ENCODE measurements at places on chromosomes 2 and 18.

GRCh38 chr18:25594351-25594750 is 242.4 kb upstream of the ZNF521 start:
- no peak for DNase-seq

GRCh38 chr18:44777457-44778192 is 96.9 kb downstream of the SETBP1 start:
- DNase-seq, result no peak

- DNase-seq, result no peak
Measured at GRCh38 chr2:123917241-123917640, 107.8 kb upstream of the CNTNAP5 start.

DNA sequence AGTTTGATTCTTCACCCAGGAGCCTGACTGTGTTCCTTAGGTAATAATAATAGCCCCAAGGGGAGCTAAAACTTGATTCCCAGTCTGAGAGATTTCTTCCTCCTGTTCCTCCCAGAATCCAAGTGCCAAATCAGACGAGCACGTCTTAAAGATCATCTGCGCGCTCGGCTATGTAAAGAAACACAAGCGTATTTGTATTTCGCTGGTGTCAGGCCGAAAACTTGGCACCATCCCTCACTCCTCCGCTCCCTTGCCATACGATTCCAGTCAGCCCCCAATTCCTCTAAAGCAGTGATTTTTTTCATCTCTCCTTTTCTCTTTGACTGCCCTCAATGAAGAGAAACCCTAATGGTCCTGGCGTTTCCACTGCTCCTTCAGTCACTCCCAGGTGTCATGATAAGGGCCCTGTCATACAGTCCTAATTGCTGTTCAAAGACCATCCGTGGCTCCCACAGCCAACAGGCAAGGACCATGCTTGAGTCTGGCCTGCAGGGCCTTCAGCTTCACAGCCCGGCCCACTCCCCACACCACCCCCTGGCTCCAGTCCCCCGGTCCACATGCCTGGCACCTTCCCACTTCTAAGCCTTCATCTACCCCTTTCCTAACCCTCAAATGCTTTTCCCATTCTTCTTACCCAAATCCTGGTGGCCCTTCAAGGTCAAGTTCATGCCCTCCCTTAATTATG is 130.8 kb upstream of the ID2 start:
- no peak for DNase-seq

GRCh38 chr2:85405201-85406059 is 4.7 kb downstream of the CAPG start:
- DNase-seq, result no peak

DNA sequence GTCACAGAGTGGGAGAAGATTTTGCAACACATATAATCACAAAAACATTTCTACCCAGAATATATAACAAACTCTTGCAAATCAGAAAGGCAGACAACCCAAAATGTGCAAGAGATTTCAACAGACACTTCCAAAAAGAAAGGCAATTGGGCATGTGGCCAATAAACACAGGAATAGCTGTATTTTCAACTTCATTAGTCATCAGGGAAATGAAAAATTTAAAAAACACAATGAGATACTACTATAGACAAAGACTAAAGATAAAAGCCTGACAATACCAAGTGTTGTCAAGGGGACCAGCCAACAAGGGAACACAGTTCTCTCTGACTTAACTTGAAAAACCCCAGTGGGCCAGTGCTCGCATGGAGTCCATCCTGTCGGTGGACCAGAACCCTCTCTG is 40.5 kb downstream of the MTHFD2 start:
- no peak for DNase-seq

- DNase-seq, result peak; percentile 54
Measured at GRCh38 chr2:9174771-9175437, 31.7 kb upstream of the ASAP2 start.

DNA sequence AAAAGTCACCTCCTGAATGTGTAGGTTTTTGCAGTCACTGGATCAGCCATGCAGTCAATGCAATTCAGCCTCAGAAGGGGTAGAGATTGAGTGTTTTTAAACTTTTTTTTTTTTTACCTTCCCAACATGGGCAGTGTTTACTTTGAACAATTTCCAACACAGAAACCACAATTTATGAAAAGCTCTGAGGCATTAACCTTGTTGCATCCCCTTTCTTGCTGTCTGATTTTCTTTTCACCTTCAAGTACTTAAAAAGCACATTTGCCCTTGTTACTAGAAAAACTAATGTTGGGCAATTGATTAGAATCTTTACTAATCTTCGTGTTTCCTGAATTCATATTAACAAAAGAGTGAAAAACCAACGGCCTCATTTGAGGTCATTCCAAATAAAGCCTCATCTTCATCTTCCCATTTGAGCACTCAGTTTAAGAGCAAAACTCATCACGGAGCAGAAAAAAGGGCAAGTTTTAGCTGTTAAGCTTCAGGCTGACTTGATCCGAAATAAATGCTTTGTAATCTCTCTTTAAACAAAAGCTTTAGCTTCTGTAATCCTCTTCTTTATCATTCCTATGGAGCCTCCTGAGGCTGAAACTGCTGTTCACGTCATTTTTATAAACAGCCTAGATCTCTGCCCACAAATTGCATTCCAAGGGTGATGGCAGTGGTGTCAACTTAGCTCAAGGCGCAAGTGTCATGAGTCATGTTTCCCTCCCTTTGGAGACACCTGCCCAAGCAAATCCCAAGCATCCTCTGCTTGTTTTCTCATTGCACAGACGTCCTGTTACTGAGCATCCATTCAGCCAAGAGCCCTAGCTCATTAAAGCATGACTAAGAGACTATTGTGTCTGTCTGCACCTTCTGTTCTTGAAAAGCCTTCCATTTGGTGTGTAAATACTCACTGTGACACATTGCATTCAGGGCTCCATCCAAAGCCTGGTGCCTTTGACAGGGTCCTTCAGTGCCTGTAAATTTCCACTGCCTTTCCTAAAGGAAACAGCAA is 107.7 kb downstream of the HNMT start:
- DNase-seq, result peak; percentile 41

- DNase-seq, result no peak
Measured at GRCh38 chr18:67010919-67011318, 407.0 kb upstream of the CDH19 start.

- no peak for DNase-seq
Measured at GRCh38 chr2:145289946-145290345, 770.0 kb upstream of the ZEB2 start.

DNA sequence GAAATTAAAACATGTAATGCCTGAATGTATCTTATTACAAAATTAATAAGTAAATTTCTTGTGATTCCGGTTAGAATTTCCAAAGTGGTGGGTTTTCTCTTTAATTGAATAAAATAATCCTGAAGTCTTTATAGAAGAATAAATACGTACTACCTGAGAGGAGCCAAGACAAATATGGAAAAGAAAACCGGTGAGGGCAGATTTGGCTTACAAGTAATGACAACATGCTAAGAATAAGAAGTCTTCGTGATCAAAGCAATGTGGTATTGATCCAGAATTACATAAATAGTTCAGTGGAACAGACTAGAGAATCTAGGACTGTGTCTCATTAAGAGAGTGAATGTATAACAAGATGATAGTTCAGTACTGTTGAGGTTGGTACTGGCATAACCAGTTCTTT is 167.5 kb downstream of the NEDD4L start:
- DNase-seq, result no peak

DNA sequence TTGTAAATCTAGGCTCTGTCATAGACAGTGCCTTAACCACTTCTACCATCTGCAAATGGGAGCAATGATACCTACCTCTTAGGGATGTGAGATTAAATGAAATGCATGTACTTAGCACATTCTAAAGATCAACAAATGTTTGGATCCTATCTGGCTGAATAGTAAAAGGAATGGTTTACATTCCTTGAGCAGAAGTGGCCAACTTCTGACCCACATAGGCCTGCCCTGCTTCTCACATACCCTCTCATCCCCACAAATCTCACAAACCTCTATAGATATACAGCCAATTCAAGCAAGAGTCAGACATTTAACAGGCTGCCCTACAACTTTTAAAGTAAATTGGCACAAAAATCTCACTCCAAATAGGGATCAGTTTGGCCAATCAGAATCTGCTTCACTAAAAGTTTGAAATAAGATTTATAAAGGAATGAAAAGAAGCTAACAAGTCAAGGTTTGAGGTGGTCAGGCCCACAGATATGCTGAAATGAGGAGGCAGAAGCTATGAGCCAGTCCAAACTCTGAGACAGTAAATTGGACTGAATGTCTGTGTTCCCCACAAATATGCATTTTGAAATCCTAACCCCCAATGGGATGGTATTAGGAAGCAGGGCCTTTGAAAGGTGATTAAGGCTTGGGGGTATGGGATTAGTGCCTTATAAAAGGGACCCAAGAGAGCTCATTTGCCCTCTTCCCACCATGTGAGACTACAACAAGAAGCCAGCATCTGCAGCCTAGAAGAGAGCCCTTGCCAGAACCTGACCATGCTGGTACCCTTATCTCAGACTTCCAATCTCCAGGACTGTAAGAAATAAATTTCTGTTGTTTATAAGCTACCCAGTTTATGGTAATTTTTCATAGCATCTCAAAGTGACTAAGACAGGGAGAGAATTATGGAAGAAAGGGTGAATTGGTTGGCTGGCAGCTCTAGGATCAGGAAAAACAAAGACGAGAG is 227.8 kb upstream of the RBMS1 start:
- DNase-seq, result no peak

GRCh38 chr2:8841932-8842331 is 4.5 kb upstream of the KIDINS220 start:
- no peak for DNase-seq

- DNase-seq, result no peak
Measured at GRCh38 chr2:154394600-154394999, 303.9 kb upstream of the KCNJ3 start.

DNA sequence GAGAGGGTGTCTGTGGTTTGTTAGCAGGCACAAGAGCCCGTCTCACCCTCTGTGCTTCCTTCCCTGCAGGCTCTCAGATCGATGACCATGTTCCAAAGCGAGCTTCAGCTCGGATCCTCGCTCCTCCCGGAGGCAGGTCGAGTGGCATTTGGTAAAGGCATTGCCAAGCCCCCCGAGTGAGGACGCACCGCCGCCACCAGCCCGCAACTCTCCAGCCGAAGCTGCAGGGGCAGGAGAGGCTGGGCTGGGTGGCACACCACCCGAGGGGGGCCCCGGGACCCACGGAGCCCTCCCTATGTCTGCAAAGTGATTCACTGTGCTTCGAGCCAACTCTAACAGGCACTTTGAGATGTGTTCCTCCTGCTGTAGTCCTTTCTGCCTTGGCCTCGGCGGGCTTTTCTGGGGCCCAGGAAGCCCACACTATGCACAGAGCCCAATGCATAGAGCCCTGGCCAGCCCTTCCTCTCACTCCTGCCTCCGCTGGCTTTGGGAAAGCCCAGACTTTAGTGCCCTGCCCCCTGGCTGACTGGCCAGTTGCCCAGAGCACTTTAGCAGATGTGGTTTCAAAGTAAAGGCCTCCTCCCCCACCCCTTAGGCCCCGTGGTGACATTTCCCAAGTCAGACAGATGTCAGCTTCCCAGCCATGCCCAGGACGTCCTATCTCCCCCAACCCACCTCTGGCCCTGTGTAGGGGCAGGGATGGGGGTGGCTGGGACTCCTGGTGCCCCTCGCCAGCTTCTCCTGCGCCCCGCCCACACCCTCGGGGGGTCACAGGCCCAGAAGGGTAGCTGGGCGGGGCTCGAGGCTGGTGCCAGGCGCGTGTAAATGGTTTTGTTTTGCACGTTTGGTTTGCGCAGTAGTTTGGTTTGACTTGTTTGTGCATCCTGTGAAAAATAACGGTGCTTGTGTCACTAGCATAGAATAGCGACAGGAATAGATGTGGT is 23.3 kb upstream of the MAPRE3 start:
- peak; percentile 22 for DNase-seq

- no peak for DNase-seq
Measured at GRCh38 chr2:43214253-43214652, 12.2 kb downstream of the ZFP36L2 start.

DNA sequence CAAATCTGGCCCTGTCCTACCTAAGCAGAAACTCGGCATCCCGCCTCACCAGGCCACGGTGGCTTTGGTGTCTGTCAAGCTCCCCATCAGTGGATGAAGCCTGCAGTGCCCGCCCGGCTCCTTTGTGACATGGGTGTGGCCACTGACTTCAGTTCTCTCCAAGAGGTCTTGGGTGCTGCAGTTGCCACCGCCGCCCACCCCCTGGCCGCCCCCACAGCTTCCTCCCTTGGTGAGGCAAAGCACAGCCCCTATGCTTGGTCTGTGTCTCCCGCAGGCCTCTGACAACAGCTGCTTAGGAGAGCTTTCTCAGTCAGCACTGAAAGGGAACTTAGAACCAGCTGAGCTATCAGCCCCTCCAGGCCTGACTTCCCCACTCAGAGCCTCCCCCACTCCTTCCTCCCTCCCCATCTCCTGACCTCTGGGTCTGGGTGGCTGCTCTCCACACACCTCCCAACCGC is 22.9 kb upstream of the GPR55 start:
- DNase-seq, result no peak

DNA sequence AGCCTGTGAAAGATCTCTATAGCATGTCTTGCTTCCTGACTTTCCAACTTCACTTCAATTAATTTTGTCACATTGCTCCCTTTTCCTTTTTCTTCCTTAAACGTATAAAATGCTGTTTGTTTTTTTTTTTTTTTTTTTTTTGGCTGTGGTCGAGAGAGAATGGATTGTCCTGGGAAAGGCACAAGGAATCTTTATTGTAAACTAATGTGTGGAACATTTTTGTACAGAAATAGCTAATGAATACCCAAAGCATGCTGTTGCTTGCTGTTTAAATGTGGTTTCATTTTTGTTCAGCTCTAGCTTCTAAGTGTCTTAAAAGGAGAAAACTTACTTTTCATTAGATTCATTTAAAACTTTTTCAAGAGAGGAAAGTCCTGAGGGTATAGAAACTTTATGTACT is 105.5 kb downstream of the GPD2 start:
- DNase-seq, result no peak

DNA sequence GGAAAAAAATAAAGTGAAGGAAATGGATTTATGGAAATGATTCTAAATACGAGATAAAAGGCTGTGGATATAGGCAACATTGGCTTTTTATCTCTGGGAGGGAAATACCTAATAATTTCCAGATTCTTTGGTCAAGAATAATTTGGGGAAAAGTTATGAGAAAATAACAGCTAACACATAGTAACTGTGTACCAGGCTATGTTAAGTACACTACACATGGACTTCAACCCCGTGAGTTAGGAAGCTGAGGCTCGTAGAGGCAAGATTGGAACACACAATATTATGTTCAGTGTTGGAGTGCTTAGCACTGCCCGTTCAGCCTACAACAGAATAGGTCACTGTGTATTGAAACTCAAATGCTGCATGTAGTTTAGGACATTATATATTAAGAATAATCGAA is 34.3 kb upstream of the GPD2 start:
- DNase-seq, result peak; percentile 30

GRCh38 chr2:172944794-172945509 is 130.7 kb upstream of the MAP3K20 start:
- no peak for DNase-seq

- no peak for DNase-seq
Measured at GRCh38 chr2:234676109-234676782, 179.4 kb upstream of the ARL4C start.

Data from hepatocyte (in vitro differentiated cells).